GM03348 (cell line): ENCODE measurements at places on chromosomes 7 and 10.

DNA sequence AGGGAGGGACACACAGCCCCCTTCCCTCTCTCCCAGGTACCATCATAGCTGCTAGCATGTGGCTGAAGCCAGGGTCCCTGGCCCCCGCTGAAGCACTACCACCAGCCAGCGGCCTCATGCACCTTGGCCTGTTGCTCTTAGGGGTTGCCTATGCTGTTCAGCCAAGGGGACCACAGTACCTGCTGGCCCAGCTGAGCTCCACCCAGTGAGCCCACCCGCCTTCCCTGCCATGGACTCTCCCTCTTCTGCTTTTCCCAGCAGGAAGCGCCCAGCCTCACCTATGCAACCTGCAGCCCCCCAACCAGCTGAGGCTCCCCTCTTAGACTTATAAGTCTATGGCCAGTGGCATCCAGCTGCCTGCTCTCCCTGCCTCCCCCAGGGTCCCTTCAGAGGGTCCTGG is 8.7 kb upstream of the MTPAP start:
- DNase-seq, result no peak

DNA sequence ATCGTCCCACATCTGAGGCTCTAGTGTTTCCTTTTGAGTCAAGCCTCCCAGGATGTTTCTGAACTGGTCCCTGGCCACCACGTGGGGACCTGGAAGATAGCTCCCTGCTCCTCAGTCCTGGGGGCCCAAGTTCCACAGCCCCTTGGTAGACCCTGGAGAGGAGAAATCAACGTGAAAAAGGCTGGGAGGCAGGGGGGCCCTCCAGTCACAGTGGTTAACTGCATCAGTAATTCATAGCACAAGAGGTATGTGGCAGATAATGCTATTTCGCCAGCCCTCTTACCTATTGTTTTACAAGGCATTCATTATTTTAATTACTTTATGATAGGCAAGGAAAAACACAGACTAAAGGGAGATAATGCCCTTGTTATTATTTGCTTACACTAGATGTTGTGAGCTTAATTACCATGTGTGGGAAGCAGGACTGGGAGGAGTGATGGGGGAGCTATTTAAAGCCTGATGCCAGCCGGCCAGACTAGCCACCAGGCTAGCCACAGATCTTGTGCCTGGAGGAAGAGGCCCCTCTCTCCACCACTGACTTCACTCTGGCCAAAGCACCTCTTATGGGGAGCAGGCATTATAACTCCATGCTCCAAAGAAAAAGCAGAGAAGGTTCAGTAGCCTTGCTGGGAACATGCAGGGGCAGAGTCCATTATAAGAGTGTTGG is 230.7 kb downstream of the KCNMA1 start:
- no peak for DNase-seq

DNA sequence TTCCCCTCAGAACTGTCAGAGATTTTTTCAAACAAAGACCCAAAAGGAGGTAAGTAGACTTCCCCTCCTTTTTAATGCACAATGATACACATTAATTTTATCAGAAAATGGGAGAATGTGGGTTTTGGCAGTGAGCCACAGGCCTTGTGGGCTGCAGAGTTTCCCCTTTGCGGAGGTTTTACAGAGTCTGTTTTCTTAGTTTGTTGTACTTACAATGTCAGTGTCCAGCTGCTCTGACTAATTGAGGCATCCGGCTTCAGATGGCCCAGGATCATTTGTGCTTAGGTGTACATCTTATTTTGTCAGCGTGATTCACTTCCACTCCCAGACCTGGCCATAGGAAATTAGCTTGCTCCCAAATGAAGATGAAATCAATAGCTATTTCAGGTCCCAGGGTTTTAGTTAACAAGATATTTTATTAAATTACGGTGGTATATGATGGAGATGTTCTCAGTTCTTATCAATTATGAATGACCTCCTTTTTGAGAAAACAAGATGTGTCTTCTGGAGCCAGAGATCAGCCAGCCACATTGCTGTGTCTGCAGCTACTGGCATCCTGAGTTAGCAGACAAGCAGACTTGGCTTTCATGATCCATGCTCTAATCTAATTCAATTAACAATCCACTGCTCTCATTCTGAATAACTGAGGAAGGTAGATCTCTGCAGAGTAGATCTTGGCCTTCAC is 1086.6 kb upstream of the SORCS1 start:
- no peak for DNase-seq

GRCh38 chr10:100306861-100307260 is 20.4 kb upstream of the BLOC1S2 start:
- DNase-seq, result no peak

GRCh38 chr10:75895259-75895658 is 463.8 kb downstream of the LRMDA start:
- DNase-seq, result no peak

- no peak for DNase-seq
These were observed 309.2 kb downstream of the SNX13 start for GRCh38 chr7:17631061-17631460.

DNA sequence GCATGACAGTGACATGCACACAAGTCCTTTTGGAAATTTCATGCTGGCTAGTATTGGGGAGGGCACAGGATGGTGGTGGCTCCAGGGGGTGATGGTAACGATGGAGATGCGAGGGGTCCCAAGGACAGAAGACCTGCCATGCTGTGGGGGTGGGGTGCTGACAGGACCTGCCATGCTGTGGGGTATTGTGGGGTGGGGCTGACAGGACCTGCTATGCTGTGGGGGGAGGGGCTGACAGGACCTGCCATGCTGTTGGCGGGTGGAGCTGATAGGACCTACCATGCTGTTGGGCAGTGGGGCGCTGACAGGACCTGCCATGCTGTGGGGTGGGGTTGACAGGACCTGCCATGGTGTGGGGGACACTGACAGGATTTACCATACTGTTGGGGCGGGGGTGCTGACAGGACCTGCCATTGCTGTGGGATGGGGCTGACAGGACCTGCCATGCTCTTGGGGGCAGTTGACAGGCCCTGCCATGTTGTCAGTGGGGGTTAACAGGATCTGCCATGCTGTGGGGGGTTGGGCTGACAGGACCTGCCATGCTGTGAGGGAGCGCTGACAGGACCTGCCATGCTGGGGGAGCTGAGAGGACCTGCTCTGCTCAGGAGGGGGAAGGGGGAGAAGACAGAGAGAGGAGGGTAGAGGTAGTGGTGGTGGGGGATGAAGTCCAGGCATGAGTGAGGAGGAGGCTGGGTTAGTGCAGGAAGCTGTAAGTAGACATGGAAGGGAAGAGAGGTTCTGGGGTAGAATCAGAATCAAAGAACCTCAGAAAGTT is 36.2 kb upstream of the RET start:
- DNase-seq, result no peak

GRCh38 chr7:116465125-116465524 is 34.4 kb upstream of the CAV2 start:
- no peak for DNase-seq

DNA sequence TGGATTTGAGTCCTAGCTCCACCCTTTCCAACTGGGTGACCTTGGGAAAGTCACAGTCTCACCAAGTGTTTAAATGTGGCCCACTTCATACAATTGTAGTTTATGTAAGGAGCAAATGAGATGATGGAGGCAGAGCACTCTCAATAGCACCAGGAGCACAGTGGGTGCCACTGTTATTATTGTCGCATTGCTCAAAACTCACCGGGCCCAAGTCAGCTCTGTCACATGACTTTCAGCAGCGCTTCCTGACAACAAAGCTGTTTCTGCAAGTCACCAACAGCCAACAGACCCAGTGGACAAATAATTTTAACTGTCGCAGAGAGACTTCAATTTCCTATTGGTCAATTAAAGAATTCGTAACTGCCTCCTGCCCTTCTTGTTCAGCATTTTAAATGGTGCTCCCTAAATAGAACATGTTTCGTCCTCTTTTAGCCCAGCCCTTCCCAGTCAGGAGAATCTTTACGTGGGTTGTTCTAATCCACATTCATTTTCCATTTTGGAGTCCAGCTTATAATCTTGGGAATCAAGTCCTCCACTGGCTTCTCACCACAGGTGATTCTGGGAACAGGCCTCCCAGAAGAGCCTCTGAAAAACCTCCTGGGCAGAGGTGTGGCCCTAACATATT is 415.6 kb upstream of the NPVF start:
- DNase-seq, result no peak

GRCh38 chr7:36459236-36459960 is 69.7 kb downstream of the ANLN start:
- no peak for DNase-seq

DNA sequence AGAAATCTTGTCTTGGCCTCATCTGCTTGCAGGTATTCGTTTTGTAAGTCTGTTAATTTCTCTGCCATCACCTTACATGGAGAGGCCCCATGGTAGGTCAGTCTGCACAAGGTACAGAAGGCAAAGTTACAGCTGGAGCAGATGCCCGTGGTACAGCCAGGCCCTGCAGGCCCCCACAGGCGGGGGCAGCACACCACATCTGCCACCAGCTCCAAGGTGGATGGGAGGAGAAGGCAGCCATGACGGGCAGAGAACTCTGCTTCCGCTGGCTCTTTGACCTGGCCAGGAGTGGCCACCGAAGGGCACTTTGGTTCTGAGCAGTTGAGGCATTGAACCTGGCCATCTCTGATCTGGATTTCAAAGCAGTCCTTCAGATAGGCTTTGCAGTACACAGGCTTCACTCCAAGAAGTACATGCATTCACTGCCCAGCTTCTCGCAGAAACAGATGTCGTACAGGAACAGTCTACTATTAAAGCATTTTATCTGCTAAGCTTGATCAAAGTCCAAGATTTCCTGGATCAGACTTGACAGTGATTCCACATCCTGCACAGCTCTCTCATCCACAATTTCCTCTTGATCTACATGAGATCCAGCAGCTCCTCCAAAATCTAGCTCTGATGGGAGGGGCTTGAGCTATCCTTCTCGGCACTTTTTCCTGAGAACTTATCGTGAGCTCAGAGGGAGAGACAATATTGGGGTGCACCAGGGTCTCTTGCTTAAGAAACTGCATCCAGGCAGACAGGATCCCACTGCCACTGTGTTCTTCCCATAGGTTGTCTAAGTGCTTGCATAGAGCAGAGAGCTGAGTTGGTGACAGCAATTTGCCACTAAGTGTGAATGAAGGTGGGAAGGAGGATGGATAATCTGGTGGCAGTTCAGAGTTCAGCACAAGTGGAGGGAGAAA is 120.7 kb downstream of the TRRAP start:
- DNase-seq, result no peak
